ENCODE measurements at places on chromosomes 6 and 20. TPM values are rescaled to one million over a fixed set of nuclear protein-coding genes. Genes with fewer than 3 reads are reported as not detected.

The HDGFL1 gene
- total RNA-seq, result not detected

The AKAP12 gene
- total RNA-seq, result 0.36 TPM

The ANGPT4 gene
- total RNA-seq, result 0.06 TPM

The ZSWIM3 gene
- 8.4 TPM for total RNA-seq

The WFDC10B gene
- not detected for total RNA-seq

The COL11A2 gene
- total RNA-seq, result 1.8 TPM

The DBNDD2 gene
- 22.7 TPM for total RNA-seq

The SOX4 gene
- 4.2 TPM for total RNA-seq

The C6orf163 gene
- total RNA-seq, result 2.7 TPM

The LGSN gene
- not detected for total RNA-seq

The BPIFA1 gene
- not detected for total RNA-seq

The COL9A1 gene
- not detected for total RNA-seq

The SIRPB2 gene
- not detected for total RNA-seq

The CLPSL2 gene
- total RNA-seq, result 0.74 TPM

The ZNF831 gene
- 6.6 TPM for total RNA-seq

The TNFRSF6B gene
- total RNA-seq, result not detected

The TAAR1 gene
- total RNA-seq, result not detected

The KCNK5 gene
- total RNA-seq, result 8.8 TPM

The GHRH gene
- total RNA-seq, result not detected

The PRRT1 gene
- total RNA-seq, result 0.77 TPM

The PHACTR3 gene
- not detected for total RNA-seq

The SOBP gene
- total RNA-seq, result 0.97 TPM

The BEND6 gene
- not detected for total RNA-seq

The FGD2 gene
- 2.4 TPM for total RNA-seq

The OPN5 gene
- not detected for total RNA-seq

The SSTR4 gene
- total RNA-seq, result not detected

The RFX6 gene
- total RNA-seq, result not detected

The MYBL2 gene
- 140 TPM for total RNA-seq

The TINAG gene
- total RNA-seq, result not detected

The BPIFB2 gene
- not detected for total RNA-seq

The VIP gene
- total RNA-seq, result not detected

The OARD1 gene
- 52.6 TPM for total RNA-seq

The SNX5 gene
- total RNA-seq, result 188 TPM

The DAAM2 gene
- not detected for total RNA-seq

The SIM1 gene
- not detected for total RNA-seq

The TRIM31 gene
- not detected for total RNA-seq

The ERVFRD-1 gene
- not detected for total RNA-seq
